Activated CD4-positive, alpha-beta T cell treated with anti-CD3 and anti-CD28 coated beads, Interleukin-2, amount 10 ng/mL, durations not matched to agents 7 days and 5 days (primary cell): ENCODE measurements at places on chromosomes 1 and 21. TPM values are rescaled to one million over a fixed set of nuclear protein-coding genes. Genes with fewer than 3 reads are reported as not detected.

- peaks cover 18% of the 10 kb centered on the region for H3K36me3 ChIP-seq
- no peak overlapping the region for H3K4me3 ChIP-seq
- peaks cover 28% of the 10 kb centered on the region for H3K4me1 ChIP-seq
- no peaks in the 10 kb centered on the region for H3K27me3 ChIP-seq
Measured at GRCh38 chr1:101200513-101200912, 36.3 kb upstream of the S1PR1 start.

DNA sequence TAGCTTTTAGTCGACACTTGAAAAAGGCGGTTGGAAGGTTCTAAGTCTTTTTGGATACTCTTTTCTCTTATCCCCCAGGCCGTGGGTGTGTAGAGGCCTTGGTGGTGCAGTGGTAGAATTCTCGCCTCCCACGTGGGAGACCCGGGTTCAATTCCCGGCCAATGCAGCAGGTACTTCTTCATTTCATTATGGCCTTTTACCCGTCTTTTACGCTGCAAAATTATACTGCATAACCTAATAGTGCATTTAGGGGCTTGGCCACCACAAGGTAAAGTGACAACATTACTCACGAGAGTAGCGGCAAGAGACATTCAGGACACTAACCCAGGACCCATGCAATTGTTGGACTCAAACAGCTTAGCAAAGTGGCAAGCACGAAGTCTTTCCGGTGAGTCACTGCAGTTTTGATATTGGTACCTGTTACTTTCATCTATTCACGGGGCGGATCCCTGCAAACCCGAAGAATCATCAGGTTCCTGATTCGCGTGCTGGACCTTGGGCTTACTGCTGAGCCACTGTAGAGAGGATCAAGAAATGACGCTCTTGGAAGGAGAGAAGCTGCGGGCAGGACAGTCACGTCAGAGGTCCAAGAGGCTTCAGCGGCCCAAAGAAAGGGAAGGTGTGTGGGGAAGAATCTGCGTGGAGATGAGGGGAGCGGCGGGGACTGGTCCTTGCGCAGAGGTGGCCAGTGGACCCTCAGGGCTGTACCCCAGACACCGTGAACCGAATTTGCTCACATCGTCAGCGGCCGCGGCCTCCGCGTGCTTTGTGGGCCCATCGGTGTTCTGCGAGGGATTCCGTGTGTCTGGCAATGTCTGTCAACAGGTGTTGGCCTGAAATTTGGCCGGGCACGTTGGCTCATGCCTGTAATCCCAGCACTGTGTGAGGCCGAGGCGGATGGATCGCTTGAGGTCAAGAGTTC is 12.9 kb upstream of the RNU1-4 start:
- H3K27ac ChIP-seq, result no peak overlapping the region
- DNase-seq, result peak; percentile 45
- no peaks in the 10 kb centered on the region for H3K36me3 ChIP-seq
- peaks cover 2% of the 10 kb centered on the region for H3K4me1 ChIP-seq
- H3K27me3 ChIP-seq, result peaks cover 11% of the 10 kb centered on the region

- no peak overlapping the region for H3K4me3 ChIP-seq
- H3K4me1 ChIP-seq, result peaks cover 2% of the 10 kb centered on the region
- peaks cover 50% of the 10 kb centered on the region for H3K27me3 ChIP-seq
- peak; percentile 46 for DNase-seq
- H3K36me3 ChIP-seq, result no peaks in the 10 kb centered on the region
Measured at GRCh38 chr1:110554871-110555801, 36.2 kb upstream of the KCNA10 start.

GRCh38 chr1:172654535-172654934 is 4.4 kb upstream of the FASLG start:
- H3K27me3 ChIP-seq, result peaks cover 38% of the 10 kb centered on the region
- H3K4me1 ChIP-seq, result peaks cover 22% of the 10 kb centered on the region
- no peak for DNase-seq
- H3K27ac ChIP-seq, result no peak overlapping the region
- H3K36me3 ChIP-seq, result peaks cover 3% of the 10 kb centered on the region

DNA sequence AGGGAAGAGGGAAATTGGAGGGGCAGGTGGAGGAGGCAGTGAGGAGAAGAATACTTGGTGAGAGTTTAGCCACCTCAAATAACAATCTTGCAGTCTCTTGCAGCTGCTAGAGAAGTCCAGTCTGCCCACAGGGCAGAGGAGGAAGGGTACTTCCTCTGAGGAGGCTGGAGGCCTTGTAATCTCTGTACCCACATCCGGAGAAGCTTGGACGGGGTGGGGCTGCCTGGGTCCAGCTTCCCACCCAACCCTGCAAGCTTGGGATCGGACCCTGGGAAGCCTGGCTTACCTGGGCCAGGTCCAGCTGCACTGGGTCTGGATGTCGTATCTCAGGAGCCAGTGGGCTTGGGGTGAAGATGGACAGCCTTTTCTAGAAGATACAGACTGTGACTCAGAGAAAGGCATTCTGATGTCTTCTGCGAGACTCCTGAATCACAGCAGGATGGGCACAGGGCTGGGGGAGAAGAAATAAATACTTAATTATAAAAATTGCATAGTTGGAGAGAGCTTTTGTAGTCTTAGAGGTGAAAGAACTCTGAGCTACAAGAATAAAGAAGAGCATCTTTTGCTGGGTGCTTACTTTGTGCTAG is 111.8 kb upstream of the JUN start:
- H3K27ac ChIP-seq, result no peak overlapping the region
- peaks cover 7% of the 10 kb centered on the region for H3K27me3 ChIP-seq
- no peak overlapping the region for H3K4me3 ChIP-seq
- H3K4me1 ChIP-seq, result peaks cover 16% of the 10 kb centered on the region

DNA sequence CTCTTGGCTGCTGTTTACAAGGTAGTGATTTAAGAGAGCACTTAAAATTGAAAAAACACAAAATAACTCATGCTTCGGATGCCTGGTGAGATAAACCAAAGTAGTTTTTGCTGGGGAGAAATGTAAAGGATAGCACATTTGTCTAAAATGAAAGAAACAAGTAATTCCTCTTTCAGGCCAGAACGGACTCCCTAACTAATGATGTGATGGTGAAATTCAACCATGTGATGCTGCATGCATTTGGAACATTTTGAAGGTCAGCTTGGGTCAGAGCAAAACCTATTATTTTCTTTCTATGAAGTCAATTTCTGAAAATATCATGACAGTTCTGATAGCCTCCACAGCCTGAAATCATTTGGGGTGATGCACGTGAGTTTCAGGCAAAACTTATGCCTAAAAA is 27.6 kb downstream of the NMNAT2 start:
- no peak for DNase-seq
- H3K36me3 ChIP-seq, result no peaks in the 10 kb centered on the region
- H3K4me3 ChIP-seq, result no peak overlapping the region
- peaks cover 23% of the 10 kb centered on the region for H3K27me3 ChIP-seq
- no peak overlapping the region for H3K27ac ChIP-seq

DNA sequence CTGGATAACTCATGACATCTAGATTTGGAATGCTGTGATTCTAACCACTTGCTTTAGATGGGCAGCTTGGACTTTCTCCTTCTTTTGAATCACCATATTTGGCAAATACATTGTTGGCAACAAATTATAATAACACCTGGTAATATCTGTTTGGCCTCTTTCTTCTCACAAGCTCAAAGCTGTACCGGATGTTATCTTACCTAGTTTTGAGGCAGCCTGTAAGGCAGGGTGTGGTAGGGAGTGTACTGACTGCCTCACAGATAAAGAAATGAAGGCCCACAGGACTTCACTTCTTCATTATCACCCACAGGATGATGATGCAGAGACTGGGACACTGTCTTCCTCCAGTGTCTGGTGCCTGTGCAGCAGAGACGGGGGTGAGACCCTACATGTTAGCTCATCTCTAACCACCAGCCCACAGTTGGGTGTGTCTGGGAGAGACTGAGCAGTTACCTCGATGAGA is 28.5 kb downstream of the TUFT1 start:
- no peak overlapping the region for H3K4me3 ChIP-seq
- peaks cover 4% of the 10 kb centered on the region for H3K4me1 ChIP-seq
- no peaks in the 10 kb centered on the region for H3K36me3 ChIP-seq

DNA sequence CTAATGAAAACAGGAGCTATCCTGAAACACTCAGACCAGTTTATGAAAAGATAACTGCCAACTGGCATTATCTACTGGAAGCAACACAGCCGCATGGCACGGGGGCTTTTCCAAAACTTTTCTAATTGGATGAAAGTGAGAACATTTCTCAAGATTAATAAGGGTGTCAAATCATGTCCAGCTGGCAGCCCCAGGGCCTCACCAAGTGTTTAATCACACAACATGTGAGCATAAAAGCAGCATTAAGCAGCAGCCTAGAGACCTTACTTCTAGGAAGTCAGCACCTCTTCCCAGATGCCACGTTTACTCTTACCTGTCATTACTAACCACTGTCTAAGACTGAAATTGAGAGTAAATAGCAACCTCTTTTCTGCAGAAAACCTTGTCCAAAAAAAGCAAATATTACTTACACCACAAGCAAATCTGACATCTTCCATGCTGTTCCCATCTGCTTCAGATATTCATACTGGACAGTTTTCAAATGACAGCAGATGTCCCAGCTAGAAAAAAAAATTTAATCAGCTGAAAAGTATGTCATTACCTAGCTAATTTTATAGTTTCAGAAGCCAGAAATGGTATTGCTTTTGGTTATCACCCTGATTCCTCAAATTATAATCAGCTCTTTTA is 341.5 kb upstream of the ZP4 start:
- H3K27me3 ChIP-seq, result no peaks in the 10 kb centered on the region
- H3K4me3 ChIP-seq, result no peak overlapping the region
- H3K27ac ChIP-seq, result no peak overlapping the region
- H3K4me1 ChIP-seq, result no peaks in the 10 kb centered on the region

DNA sequence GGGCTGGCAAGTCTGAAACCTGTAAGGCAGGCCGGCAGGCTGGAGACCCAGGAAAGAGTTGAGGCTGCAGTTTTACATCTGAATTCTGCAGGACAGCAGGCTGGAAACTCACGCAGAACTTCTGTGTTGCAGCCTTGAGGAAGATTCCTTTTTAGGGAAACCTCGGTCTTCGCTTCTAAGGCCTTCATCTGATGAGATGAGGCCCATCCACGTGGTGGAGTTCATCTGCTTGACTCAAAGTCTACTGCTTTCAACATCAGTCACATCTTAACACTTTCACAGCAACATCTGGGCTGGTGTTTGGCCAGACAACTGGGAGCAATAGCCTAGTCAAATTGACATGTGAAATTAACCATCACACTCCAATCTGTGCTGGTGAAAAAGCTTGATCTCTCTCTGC is 57.1 kb downstream of the EVA1C start:
- no peaks in the 10 kb centered on the region for H3K27me3 ChIP-seq
- no peak overlapping the region for H3K27ac ChIP-seq
- H3K4me3 ChIP-seq, result no peak overlapping the region
- H3K4me1 ChIP-seq, result no peaks in the 10 kb centered on the region
- no peak for DNase-seq

DNA sequence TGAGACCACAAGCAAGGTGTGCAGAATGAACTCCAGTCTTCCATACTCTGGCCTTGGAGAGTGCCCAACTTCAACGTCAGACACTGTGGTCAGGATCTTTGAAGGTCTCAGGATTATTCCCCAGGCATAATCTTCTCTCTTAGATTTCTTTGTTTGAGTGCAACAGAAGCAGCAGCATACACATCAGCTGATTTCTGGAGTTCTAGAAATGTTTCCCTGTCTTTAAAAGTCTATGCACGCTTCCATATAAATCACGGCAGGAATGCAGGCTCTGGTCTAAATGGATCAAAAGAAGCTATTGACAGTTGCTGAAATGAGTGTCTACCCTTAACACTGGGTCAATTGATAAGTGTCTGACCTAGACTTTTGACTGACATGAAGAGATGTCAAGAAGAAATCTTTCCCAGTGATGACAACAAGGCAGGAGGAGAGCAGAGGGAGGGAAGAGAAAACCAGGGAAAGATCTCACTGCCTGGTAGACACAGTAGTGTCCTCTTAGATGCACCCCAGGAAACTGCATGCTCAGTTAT is 279.7 kb downstream of the SPATA17 start:
- no peak overlapping the region for H3K4me3 ChIP-seq
- H3K36me3 ChIP-seq, result no peaks in the 10 kb centered on the region
- no peaks in the 10 kb centered on the region for H3K27me3 ChIP-seq

DNA sequence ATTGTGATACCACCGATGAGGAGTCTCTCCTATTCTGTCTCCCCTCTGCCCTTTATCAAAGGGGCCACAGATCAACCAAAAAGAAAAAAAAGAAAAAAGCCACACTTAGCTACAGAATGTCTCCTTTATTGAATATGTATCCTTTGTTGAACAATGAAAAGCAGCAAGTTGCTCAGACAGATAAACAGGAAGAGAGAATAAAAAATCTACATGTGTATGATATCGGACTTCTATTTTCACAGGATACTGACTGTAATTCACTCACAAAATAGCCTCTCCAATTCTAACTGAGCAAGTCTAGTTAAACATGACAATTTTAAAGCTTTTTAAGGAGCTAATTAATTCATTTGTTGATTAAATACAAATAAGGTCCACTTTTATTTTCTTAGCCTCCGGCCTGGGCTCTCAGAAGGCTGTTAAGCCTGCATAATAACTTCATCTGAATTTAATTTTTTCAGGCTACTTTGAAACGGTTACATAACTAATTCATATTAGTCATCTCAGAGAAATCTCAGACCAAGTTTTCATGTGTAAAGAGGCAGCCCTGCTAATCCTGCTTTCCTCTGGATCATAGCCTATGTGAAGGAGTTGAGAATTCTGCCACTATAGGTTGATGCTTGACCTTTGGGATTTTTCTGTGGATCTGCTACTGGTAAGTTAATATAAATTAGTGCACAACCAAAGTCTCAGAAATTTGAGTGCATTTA is 304.1 kb upstream of the NR5A2 start:
- H3K4me1 ChIP-seq, result no peaks in the 10 kb centered on the region
- no peak overlapping the region for H3K4me3 ChIP-seq

GRCh38 chr1:183194527-183195141 is 8.6 kb downstream of the LAMC2 start:
- no peak overlapping the region for H3K4me3 ChIP-seq
- peaks cover 16% of the 10 kb centered on the region for H3K4me1 ChIP-seq
- H3K36me3 ChIP-seq, result no peaks in the 10 kb centered on the region

DNA sequence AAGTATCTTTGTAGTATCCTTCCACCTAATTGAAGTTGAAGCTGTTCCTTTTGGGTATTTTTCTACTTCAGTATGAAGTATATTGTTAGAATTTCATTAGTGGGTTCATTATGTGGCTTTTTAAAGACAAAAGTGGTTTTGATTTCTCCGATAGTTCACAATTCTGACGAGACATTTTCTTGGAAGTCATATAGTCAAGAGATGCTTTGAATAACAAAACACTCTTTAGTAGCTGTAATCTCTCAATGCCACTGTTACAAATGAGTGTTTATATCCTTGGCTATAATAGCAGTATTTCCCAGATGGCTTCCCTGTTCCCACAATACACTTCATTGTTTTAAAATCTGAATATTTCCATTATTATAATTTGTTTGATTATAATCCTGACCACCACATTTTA is 108.7 kb upstream of the F3 start:
- DNase-seq, result no peak
- H3K4me3 ChIP-seq, result no peak overlapping the region
- no peak overlapping the region for H3K27ac ChIP-seq
- peaks cover 2% of the 10 kb centered on the region for H3K27me3 ChIP-seq

DNA sequence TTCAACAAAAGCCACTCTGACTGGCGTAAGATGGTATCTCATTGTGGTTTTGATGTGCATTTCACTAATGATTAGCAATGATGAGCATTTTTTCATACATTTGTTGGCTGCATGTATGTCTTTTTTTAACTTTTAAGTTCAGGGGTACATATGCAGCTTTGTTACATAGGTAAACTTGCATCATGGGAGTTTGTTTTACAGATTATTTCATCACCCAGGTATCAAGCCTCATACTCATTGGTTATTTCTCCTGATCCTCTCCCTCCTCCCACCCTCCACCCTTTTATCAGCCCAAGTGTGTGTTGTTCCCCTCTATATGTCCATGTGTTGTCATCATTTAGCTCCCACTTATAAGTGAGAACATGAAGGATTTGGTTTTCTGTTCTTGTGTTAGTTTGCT is 154.1 kb upstream of the POGK start:
- H3K27ac ChIP-seq, result no peak overlapping the region
- no peak overlapping the region for H3K4me3 ChIP-seq
- no peaks in the 10 kb centered on the region for H3K4me1 ChIP-seq

BARHL2 gene
- total RNA-seq, result not detected

RHEX gene
- total RNA-seq, result not detected

ZBTB8B gene
- total RNA-seq, result not detected

SLFNL1 gene
- total RNA-seq, result 0.56 TPM
